Anterior cingulate cortex (tissue), 58 donors: ENCODE measurements at places on chromosomes 5 and 9.
A peak's percentile ranks its signal among the peaks of the same experiment; 100 is the strongest.

- DNase-seq = no peak
Measured at GRCh38 chr5:104267320-104268015, 704.9 kb upstream of the NUDT12 start.

- DNase-seq = no peak
Measured at GRCh38 chr9:125829743-125830142, 82.6 kb downstream of the PBX3 start.

- peak; percentile 45 for DNase-seq
Measured at GRCh38 chr5:78360924-78361630, 660 bp downstream of the SCAMP1 start.

DNA sequence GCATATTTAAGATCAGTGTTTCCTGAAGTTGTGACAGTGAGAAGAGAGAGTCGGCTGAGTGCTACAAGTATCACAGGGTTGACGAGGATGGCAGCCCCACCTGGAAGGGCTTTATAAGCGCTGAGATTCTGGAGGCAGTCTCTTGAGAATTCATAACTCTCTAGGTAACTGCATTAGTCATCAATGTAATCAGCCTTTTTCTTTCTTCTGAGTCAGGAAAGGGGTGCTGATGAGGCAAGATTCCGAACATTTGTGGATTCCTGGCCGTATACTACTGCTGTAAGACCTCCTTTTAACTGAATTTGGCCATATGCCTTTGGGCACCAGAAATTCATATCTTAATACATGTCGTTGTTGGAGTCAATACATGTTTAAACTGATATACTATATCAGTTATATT is 6.6 kb upstream of the RNF20 start:
- no peak for DNase-seq

DNA sequence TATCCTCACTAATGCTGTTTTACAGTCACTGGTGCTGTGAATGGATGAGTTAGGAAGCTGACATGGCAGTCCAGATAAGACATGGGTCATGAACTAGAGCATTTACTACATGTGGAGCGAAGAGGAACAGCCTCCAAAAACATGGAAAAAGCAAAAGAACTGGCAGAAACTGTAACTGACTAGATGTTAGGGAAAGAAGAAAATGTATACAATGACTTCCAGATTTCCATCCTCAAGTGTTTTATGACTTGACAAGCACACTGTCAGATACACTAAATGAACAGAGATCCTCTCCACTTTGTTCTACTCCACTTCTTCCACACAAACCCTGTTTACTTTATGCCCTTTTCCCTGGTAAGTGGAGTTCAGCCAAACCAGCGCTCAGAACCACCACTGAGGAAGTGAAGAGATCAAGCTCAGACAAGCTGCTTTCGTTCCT is 11.5 kb downstream of the HMGCS1 start:
- DNase-seq = no peak

- no peak for DNase-seq
Measured at GRCh38 chr9:79120533-79120932, 451.2 kb upstream of the TLE4 start.
